ENCODE measurements at places on chromosomes 3 and 15.

DNA sequence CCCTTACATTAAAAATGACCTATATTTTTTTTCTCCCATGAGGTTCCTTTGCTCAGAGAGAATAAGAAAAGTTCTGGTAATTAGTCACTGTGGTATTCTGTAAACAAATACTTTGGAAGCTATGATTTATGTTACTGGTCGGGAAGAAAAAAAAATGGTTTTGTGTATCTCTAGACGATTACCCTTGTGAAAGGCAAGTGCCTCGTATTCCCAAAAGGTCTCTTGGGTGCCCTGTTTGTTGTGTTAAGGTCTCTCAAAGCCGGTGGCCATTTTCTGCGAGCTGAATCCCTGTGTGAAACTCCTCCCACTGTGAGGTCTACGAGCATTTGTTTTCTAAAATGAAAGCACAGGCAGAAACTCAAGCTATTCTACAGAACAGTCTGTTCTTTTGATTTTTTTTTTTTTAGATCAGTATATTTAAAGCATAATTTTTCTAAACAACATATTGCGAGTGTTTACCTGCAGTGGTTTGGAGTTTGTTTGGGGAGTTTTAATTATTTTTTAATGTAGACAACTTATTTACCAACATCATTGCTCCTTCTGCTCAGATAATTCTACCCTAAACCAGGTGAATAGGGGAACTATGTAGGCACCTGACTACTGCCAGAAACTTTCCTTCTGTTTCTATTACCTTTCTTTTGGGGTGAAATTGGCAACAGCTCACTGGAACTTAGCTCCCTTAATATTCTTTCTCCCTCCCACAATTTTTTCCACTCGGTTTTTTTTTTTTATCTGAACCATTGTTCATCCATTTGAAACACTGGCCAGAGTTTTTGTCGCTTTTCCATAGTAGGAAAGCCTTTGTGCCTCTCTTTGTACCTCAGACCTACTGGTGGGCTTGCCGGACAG, 44.0 kb downstream of the ZBTB38 start:
- peak; percentile 52 for DNase-seq

DNA sequence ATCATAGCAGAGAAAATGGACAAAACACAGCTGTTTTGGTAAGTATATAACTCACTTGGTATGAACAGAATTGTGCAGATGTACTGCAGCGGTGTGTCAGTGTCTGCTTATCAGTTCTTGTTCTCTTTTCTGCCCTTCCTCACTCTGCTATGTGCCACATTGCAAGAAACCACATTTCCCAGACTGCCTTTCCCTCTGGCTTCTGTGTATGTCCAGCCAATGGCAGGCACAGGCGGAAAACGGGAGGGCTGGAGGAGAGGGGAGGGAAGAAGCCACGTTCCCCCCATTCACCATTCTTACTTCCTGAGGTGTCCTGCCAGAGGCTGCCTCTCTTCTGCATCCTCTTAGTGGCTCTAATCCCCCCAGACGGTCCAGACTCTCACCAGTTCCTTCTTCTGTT, 15.4 kb downstream of the HHLA2 start:
- DNase-seq, result no peak

- DNase-seq, result no peak
Measured at GRCh38 chr3:30084316-30084715, 522.1 kb upstream of the TGFBR2 start.

DNA sequence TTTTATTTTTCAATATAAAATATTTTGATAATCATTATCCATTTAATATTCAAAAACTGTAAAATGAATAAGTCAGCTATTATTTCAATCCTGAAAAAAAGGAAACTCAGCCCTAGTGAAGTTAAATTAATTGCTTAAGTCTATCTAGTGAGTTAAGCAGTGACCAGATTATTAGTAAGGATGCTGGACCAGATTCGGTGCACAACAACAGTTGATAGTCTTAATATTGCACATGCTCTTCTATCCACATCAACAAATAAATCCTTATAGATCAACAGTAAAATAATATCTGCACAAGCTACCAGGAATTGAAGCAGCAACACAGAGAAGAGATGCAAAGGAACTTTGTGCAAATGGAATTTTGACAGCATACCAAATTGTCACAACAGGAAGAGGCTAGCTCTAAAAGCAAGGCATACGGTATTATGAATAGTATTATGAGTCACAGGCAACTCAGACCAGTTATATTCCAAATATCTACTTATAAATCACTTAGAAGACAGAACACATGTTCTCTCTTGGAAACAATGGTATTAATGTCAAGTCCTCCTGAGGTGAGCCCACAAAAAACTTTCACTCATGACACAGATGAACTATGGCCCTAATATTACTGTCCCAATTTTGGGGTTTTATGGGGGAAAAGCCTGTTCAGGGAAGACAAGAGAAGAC, 24.9 kb downstream of the VPS13C start:
- no peak for DNase-seq

DNA sequence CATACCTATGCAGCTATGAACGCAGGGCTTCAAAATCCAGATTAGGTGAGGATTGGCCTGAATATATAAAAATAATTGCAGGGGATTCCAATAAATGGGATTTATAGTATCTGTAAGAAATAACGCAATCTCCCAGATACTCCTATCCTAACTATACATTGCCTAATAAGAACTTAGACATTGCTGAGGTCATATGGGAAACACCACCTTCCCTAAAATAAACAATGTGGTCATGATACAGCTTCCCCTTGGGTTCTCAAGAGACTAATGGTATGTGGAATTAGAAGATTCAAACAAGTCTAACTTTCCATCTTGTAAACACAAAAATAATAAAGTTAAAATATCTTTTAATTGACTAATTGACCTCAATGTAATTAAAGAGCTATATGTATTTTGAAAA, 28.2 kb downstream of the UBE3A start:
- no peak for DNase-seq

DNA sequence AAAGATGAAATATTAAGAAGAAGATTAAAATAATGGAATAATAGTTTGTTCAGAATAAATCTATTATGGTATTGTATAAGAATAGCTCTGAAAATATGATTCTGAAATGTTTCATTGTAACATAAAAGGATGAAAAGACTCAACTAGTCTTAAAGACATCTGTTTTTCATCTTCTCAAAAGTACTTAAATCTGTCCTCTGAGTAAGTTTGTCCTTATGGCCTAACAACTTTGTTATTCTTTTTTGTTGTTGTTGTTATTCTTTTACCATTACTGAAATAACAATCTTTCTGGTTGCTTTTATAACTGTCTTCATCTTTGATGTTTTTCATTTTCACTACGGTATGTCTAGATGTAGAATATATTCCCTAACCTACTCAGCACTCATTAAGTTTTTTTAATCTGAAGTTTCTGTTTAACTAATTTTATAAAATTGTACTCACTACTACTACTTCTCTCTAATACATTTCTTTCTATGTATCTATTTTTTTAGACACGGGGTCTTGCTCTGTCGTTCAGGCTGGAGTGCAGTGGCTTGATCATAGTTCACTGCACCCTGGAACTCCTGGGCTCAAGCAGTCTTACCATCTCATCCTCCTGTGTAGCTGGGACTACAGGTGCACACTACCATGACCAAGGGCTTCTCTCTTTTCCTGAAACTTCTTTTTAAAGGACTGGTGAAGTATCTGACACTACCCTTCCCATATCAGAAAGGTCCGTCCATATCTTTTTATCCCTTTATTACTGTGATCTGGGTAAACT, 240.7 kb downstream of the PCCB start:
- DNase-seq, result no peak

- DNase-seq, result no peak
Measured at GRCh38 chr3:183295211-183295610, 42.2 kb downstream of the B3GNT5 start.

GRCh38 chr3:71443332-71443731, 140.2 kb downstream of the FOXP1 start:
- no peak for DNase-seq

DNA sequence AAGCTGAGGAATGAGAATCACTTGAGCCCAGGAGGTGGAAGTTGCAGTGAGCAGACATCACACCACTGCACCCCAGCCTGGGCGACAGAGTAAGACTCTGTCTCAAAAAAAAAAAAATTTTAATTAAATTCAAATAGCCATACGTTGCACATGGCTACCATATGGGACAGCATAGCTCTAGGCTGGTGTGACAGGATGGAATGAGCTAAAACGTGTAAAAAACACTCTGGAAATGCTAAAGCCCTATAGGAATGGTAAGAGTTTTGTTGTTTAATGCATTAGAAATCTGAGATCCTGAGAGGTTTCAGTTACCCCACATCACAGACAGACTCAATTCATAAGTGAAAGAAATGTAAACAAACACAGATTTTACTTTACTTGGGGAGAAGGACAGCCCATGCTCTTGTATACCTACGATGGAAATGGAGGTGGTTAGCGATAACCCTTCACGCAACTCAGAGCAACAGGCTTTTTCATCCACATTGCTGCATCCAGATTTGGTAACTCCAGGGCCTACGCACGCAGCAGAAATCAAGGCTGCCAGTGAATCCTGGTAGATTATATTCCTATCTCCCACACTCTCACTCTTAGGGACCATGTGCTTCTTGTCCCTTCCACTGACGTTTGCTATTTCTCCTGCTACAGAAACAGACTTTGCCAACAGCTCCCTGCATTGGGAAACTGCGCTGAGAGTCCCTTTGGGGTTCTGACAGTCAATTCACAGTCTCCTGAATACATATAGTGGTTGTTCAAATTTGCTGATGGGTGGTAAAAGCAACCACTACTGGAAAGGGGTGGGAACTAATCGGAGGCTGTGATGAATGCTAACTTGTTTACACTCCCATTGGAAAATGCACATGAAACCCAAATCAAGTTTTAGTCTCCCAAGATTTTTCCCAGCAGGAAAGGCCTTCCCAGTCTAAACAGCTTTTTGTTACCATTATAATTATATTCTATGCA, 3.1 kb downstream of the SH3BP5 start:
- DNase-seq, result no peak

DNA sequence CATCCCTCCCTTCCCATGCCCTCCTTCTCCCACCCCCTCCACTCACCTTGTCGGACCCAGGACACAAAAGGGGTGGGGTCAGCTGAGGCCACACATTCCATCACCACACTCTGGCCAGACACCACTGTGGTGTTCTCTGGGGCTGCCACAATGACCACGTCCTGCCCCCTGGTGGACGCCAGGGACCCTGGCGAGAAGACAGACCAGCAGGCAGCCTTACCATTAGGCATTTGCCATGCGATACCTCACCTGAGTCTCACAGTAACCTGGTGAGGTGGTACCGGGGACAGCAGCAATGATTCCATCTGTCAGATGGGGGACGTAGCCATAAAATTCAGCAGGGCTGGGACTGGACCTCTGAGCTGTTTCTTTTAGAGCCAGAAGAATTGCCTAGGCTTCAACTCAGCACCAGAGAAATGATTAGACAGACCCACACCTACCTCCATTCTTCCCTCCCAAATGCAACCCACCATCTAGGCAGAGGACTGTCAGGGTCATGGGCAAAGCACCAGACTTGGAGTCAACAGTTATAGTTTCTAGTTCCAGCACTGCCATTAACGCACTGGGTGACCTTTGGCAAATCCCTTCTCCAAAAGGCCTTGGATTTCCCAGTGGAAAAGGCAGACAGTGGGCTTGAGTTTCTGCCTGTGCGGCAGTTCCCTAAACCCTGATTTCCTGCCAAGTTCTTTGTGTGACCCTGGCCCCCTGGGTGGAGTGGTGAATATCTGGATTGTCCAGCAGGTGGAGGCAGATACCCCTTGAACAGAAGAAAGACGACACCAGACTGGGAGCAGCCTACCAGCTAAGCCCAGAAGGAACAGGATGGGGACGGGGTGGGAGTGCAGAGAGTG, 21.8 kb downstream of the IGDCC4 start:
- DNase-seq, result peak; percentile 72

GRCh38 chr3:114803042-114803695, 343.9 kb downstream of the ZBTB20 start:
- no peak for DNase-seq

GRCh38 chr3:137588871-137589270, 175.2 kb upstream of the SOX14 start:
- DNase-seq, result no peak

- DNase-seq, result no peak
Measured at GRCh38 chr3:22113453-22113852, 362.4 kb upstream of the ZNF385D start.

GRCh38 chr3:9158865-9159630, 90.4 kb downstream of the SRGAP3 start:
- no peak for DNase-seq

- DNase-seq, result no peak
Measured at GRCh38 chr3:151579571-151580270, 118.9 kb upstream of the IGSF10 start.

DNA sequence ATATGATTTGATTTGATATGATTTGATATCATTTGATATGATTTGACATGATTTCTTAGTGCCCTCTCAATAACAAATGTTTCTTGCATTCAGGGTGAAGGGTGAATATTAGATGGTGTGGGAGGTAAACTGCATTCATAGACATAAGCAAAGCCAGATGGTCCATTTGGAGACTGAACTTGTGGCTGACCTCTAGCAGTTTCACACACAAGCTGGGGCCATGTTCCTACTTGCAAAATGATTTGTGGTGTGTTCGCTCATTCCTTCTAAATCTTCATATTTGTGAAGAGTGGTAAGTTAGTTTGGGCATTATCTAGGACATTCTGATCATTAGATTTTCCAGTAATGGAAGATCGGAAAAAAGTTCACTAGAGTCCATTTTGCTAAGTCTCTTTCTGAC, 40.5 kb upstream of the CCR4 start:
- no peak for DNase-seq

GRCh38 chr3:176632925-176633324, 564.4 kb downstream of the TBL1XR1 start:
- DNase-seq, result no peak

- DNase-seq, result no peak
Measured at GRCh38 chr15:67176195-67176971, 78.1 kb downstream of the AAGAB start.

GRCh38 chr3:135155228-135155627, 360.2 kb downstream of the EPHB1 start:
- no peak for DNase-seq

GRCh38 chr3:136817448-136817847, 1.5 kb upstream of the SLC35G2 start:
- DNase-seq, result no peak

GRCh38 chr3:183117056-183117455, 17.8 kb upstream of the MCCC1 start:
- no peak for DNase-seq

- no peak for DNase-seq
Measured at GRCh38 chr3:64578797-64579196, 109.0 kb downstream of the ADAMTS9 start.

GRCh38 chr15:53412542-53412941, 346.9 kb downstream of the WDR72 start:
- no peak for DNase-seq

- DNase-seq, result no peak
Measured at GRCh38 chr3:193231201-193231600, 9.8 kb upstream of the PLAAT1 start.

GRCh38 chr15:80174017-80174746, 21.4 kb downstream of the FAH start:
- DNase-seq, result no peak

GRCh38 chr3:138187296-138188012, at the start of gene ARMC8:
Gene ARMC8 (plus strand): TSS chr3:138187301. CDS start chr3:138187555, 254 bp downstream.
- no peak for DNase-seq

GRCh38 chr3:36876181-36876936, 68.5 kb downstream of the TRANK1 start:
- no peak for DNase-seq
